GM12864 (cell line): ENCODE measurements at places on chromosomes 1 and 21.

- DNase-seq: no peak
These were observed 42.5 kb downstream of the PRDM16 start for GRCh38 chr1:3111348-3112021.

DNA sequence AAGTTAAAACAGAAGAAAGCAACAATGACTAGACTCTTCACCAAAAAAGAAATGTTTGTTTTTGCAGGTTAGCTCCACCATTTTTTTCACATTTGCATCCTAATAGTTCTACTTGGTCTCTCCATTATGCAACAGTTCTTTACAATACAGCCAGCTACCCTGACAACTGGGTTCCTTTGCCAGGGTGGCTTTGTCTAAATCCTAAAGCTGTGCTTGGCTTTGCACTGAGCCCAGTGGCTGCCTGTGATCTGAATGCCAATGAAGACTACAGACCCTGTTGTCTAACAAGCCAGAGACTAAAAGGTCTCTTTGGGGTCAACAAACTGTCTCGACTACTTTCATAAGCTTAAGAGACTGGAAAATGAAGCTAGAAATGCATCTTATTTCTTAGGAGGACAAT lies 112.0 kb downstream of the AKT3 start:
- no peak for DNase-seq

DNA sequence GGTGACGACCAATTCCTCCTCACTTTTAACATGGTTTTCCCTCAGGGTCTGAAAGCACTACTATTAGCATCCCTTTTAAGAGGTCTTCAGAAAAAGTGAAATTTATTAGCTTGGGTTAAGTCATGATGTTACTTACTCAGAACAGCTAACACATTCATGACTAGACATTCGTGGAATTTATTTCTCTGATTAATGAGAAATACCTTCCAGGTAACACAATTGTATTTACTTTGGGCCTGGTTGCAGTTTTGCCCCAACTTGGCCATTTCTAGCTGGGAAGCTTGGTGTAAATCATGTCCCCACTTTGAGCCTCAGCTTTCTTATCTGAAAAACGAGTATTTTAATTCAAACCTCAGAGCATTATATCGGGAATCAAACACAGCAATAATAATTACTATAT lies 119.2 kb upstream of the SPATA6 start:
- no peak for DNase-seq

DNA sequence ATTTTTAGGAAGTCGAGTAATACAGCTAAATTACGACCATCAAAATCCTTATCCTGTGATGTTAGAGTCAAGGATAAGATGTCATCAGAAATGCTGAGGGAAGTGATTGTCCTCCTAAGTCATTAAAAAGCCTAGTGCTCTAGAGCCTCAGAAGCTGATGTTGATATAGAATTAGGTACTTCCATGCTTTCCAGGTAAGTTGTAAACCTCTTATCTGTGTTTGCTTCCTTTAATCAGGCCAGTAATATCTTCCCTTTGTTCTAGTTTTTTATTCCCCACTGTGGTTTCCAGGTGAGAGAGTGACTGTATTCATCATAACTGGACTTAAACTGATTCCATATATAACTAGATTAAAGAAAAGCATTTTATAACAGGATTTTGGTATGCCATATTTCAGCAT lies 44.4 kb downstream of the SMG7 start:
- DNase-seq: no peak

- DNase-seq: no peak
These were observed 145.3 kb upstream of the ADAMTS5 start for GRCh38 chr21:27112186-27112585.

GRCh38 chr21:30479259-30479658 lies 908 bp downstream of the KRTAP19-1 start:
- DNase-seq: no peak
